Prostate gland (tissue), 2 donors: ENCODE measurements at places on chromosomes 13 and 19. TPM values are rescaled to one million over a fixed set of nuclear protein-coding genes. Genes with fewer than 3 reads are reported as not detected.

The C19orf33 gene
- 15.5 TPM for total RNA-seq

The NCR1 gene
- total RNA-seq = not detected

The C2CD4C gene
- total RNA-seq = 3.1 TPM

The ZIC5 gene
- total RNA-seq = 0.45 TPM

The PRR19 gene
- 8.4 TPM for total RNA-seq

The TBXA2R gene
- 1.1 TPM for total RNA-seq

The ZNF235 gene
- total RNA-seq = 6.2 TPM

The UHRF1 gene
- total RNA-seq = 3.8 TPM

The SLITRK6 gene
- total RNA-seq = 7.6 TPM

The CRX gene
- not detected for total RNA-seq
